AG10803 (cell line): ENCODE measurements at places on chromosomes 2 and 18.

GRCh38 chr2:71756280-71756906, 303.0 kb downstream of the DYSF start:
- peak; percentile 52 for DNase-seq

- no peak for DNase-seq
Measured at GRCh38 chr18:66724664-66725356, 120.9 kb upstream of the CDH19 start.

DNA sequence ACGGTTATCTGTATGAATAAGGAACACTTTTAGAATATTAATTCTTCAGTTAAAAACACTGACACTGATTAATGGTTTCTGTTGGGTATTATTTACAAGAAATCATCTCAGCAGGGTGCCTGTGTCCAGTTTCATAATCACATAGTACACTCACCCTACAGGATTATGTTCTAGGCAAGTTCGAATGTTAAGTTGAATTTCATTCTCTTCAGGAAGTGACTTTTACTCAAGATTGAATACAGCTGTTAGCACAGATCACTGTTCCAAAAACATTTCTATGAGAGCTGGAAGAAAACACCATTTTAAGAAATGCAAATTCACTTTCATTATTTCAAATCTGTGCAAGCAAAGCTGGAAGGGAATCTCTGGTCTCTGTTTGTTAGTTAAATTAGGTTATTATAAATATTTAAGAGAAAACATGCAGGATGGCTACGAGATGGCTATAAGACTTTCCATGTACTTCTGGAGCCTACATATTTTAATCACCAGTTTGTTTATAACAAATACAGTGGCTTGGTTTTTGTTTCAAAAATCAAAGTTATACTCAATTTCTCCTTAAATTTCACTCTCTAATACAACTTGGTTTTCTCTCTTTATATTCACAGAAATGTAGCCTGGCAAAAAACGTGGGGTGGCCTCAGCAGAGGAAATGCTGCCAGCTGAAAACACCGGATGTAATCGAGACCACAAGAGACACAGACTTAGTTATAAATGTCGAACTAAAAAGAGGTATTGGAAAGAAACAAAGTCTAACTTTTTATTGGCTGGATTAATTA, 65.8 kb downstream of the RBMS1 start:
- peak; percentile 86 for DNase-seq

GRCh38 chr18:76169733-76170132, 325.3 kb downstream of the ZNF516 start:
- no peak for DNase-seq

GRCh38 chr2:105445498-105445897, 46.6 kb upstream of the FHL2 start:
- no peak for DNase-seq

- DNase-seq: no peak
Measured at GRCh38 chr2:38454081-38454480, 77.0 kb upstream of the ATL2 start.

GRCh38 chr18:35905436-35905835, 67.0 kb upstream of the RMP24 start:
- no peak for DNase-seq
